T-cell (primary cell): ENCODE measurements at places on chromosomes 7 and 10.

GRCh38 chr7:106874076-106874475 lies 9.0 kb downstream of the PIK3CG start:
- no peak for DNase-seq

DNA sequence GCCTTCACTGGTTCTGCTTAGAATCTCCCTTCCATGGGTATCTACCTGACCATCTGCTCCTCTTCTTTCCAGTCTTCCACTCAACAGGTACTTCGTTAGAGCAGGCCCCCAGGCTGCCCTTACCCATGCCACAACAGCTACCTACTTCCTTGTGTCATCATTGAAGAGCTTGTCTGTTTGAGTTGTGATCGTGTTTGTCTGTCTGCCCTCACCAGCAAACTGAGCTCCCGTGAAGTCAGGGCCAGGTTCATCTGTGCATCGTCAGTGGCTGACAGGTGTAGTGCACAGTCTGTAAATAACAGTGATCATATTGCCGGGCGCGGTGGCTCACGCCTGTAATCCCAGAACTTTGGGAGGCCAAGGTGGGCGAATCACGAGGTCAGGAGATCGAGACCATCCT lies 5.0 kb downstream of the NIPSNAP2 start:
- DNase-seq: no peak

DNA sequence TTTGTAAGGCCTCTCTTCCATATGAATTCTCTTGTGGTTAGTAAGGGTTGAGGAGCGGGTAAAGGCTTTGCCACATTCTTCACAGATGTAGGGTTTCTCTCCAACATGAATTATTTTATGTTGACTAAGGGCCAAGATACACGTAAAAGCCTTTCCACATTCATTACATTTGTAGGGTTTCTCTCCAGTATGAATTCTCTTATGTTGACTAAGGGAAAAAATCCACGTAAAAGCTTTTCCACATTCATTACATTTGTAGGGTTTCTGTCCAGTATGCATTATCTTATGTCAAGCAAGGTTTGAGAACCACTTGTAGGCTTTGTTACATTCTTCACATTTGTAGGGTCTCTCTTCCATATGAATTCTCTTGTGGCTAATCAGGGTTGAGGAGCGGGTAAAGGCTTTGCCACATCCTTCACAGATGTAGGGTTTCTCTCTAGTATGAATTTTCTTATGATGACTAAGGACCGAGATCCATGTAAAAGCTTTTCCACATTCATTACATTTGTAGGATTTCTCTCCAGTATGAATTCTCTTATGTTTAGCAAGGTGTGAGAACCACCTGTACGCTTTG lies 493.0 kb downstream of the ZNF479 start:
- no peak for DNase-seq

- DNase-seq: no peak
These were observed 17.6 kb downstream of the NUDCD3 start for GRCh38 chr7:44472843-44473242.
